ENCODE measurements at places on chromosomes 2 and 18.
A peak's percentile ranks its signal among the peaks of the same experiment; 100 is the strongest.

- DNase-seq: peak; percentile 88
Measured at GRCh38 chr2:145095641-145096435, 575.9 kb upstream of the ZEB2 start.

DNA sequence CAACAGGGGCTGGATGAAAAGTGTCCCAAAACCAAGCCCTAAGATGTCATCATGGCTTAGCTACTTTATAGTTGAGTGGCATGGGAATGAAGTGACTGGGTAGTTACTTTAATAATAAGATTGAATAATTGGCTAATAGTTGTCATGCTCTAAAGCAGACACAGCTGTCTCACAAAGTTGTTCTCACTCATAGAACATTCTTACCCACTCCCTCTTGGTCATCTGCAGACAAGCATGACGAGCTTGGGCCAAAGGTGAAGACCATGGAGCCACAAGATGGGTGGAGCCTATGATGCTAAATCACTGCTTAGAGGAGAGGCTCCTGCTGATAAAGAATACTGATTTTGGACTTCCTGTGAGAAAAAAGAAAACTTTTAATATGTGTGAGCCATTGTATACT is 62.4 kb upstream of the MMADHC start:
- peak; percentile 32 for DNase-seq

DNA sequence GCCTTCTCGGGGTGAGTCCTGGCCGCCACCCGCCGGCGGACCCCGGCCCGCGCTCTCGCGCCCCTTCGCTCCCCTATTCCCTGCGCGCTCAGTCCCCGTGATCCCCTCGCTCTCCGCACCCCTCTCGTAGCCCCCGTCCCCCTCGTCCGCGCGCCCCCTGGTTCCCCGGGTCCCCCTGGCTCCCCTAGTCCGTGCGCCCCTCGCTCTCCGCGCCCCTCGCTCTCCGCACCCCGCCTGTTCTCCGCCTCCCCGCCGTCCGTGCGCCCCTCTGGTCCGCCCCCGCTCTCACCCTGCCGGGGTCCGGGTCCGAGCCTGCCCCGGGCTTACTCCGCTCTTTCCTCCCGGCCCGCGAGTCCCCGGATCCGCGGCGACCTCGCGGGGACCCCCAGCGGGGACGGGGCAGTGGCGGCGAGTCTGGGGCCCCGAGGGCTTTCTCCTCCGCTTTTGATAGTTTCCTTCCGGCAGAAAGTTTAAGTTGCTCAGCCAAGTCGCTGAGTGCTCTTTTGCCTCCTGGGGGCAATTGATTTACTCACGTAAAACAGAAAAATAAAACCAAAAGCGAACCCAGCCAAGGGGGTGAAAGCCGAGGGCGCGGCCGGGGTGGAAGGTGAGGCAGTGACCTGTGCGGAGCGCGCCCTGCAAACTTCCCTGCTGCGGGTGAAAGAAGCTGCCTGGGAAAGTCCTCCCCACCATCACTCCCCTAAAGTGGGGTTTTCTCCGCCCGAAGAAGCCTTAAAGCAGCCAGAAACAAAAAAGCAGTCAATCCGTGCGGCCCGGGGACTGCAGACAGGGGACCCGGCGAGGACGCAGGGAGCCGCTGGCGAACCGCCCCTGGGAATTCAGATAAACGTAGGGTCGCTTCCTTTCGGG is 568 bp downstream of the RAB31 start:
- no peak for DNase-seq

GRCh38 chr2:39470580-39470979 is 33.5 kb upstream of the MAP4K3 start:
- no peak for DNase-seq

DNA sequence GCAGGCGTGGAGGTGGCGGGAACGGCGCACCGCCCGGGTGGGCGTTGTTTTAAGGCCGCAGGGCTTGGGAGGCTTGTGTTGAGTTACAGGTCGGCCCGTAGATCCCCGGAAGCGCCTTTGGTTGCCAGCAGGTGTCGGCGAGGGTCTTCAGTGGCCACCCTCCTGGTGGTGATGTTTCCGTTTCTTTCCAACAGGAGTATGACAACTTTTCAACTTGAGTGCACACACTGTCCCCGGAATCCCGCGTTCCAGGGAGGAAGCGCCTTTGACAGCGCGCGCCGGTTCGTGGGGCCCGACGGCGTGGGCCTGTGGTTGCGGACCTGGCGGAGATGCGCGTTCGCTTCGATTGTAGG is 1.0 kb upstream of the HDAC4 start:
- DNase-seq: peak; percentile 1

Measured in HCEC 1CT (cell line).